ENCODE measurements at places on chromosomes 6 and 20.

- peak; percentile 64 for DNase-seq
Measured at GRCh38 chr20:49534255-49534712, 33.7 kb downstream of the PTGIS start.

DNA sequence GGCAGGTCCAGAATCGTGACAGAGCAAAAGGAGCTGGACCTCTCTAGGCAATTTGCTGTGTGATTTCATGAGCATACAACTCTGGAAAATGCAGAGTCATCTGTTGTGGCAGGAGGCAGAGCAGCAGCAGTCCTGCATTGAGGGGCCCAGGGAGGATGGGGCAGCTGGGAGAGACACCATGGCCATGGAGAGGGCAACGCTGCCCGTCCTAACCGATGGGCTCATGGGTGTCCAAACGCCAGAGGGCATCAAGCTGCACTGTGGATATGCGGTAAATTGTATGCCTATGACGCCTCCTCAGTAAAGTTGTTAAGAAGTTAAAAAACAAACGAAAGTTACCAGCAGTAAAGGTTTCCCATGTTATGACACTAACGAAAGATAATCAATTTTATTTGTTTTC, 42.2 kb upstream of the DACT2 start:
- no peak for DNase-seq

GRCh38 chr20:1308067-1308701, 20.8 kb downstream of the SDCBP2 start:
- DNase-seq: no peak

DNA sequence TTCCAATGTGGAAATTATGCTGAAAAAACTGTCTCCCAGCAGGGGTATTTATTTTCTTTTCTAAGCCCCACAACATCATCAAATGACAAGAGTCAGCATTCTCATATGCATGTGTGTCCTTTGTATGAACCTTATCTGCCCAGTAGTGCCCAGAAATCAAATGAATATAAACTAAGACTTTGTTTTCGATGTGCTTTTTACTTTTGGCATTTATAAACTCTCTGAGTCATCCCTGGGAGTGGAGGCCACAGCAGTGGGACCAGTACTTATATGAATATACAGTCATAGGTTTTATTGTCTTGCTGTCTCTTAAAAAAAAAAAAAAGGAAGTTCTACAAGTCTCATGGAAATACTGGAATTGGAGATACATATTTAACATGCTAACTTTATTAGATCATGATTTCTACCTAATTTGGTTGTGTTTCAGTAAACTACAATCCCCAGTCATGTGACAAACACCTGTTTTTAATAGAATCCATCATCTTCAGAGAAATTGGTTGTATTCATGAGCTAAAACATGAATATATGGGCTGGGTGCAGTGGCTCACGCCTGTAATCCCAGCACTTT, 99.2 kb upstream of the TMEM181 start:
- DNase-seq: no peak

- no peak for DNase-seq
Measured at GRCh38 chr20:4720977-4721349, 746 bp upstream of the PRND start.

DNA sequence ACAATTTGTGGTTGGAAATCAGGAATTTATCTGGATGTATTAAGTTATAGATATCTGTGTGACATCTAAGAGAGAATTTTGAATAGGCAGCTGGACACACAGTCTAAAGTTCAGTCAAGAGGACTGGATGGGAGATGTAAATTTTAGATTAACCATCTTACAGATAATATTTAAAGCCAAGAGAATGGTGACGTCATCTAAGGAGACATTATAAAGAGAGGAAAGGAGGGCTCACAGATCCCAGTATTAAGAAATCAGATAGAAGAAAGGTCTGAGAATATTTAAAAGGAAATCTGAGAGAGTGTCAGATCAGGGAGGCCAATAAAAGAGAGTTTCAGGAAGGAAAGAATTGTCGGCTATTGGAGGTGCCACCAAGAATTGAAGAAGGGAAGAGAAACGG, 9.4 kb downstream of the COL19A1 start:
- DNase-seq: no peak

- no peak for DNase-seq
Measured at GRCh38 chr6:10522929-10523573, 1.9 kb downstream of the GCNT2 start.

DNA sequence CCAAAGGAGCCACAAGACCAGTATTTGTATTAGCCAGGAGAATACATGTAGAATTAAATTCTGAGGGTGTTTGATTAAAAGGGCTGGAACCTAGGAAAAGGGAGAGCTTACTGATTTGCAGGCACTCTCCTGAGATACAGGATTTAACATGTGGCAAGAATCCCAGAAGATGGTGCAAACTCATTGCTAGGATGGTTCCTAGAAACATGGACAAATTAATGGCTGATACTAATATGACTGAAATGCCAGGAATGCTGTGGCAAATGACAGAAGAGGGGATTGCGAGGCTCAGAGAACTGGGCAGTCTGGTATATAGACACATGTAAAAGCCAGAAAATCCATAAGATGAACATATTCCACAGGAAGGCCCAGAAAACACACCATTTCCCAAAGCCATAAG, 118.1 kb downstream of the RWDD2A start:
- DNase-seq: no peak

- DNase-seq: peak; percentile 82
Measured at GRCh38 chr20:31717478-31718201, 5.0 kb downstream of the BCL2L1 start.

DNA sequence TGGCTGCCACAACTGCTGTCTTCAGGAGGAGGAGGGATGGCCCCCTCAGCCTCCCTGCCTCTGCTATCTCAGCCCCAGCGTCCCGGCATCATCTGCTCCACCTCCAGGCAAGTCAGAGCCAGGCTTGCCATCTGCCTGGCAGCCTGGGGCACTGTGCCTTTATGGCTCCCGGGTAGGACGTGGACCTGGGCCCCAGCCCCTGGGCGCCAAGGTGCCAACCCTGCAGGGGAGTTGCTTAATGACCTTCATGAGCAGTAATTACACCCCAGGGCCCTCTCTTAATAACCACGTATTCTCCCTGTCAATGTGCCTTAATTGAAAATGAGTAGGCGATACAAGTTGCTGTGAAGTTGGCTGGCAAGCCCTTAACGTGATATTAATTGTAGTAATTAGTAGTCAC, 122.1 kb upstream of the MLN start:
- DNase-seq: no peak

DNA sequence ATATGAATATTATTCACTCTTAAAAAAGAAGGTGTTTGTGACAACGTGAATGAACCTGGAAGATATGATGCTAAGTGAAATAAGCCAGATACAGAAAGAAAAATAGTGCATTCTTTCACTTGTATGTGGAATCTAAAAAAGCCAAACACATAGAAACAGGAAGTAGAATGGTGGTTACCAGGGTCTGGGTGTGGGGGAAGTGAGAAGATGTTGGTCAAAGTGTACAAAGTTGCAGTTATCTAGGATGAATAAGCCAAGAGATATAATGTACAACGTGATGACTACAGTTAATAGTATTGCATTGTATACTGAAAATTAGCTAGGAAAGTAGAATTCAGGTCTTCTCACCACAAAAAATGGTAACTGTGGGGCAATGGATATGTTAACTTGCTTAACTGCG, 151.1 kb upstream of the HCRTR2 start:
- no peak for DNase-seq

DNA sequence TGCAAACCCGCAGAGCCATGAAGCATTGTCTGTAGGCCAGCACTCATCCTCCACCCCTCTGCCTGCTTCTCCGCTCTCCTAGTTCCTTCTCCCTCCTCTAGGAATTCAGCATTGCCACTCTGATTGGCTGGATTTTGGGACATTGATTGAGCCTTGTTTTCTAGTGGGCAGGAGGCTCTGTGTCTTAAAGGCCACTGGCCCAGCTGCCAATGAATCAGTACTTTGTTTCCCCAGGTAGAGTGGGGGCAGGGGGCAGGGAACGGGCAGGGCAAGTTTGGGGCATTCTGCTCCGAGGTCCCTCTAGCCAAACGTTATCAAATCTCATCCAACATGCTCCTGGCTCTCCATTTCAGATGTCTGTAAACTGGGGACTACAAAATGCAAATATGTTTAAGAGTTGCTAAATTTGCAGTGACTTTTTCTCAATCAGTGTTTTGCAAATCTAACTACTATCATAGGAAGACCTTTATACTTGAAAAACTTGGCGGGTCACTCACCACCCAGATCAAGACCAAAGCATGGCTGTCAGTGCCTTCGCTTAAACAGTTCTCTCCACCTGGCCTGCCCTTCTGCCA, 10.4 kb upstream of the BPI start:
- DNase-seq: no peak

DNA sequence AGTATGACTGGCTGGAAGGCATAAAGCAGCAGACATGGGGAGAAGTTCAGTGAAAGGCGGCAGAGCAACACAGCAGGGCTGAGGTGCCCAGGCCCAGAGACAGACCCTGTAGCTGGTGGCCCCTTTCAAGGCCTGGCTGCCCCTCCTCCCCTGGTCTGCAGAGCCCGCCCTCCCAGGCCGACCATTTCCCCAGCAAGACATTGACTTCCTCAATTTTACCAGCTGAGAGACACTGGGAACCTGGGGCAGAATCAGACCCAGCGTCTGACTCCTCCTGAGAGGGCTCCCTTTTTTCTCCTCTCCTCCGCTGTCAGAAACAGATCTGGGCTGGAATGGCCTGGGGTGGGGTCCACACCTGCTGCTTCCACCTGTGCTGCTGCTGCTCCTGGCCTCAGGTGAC, at the start of gene TREML4:
Gene TREML4 (plus strand): TSS at position 254 of the 400 bp plus-strand sequence. CDS start 79 bp downstream, at position 333.
- DNase-seq: no peak

DNA sequence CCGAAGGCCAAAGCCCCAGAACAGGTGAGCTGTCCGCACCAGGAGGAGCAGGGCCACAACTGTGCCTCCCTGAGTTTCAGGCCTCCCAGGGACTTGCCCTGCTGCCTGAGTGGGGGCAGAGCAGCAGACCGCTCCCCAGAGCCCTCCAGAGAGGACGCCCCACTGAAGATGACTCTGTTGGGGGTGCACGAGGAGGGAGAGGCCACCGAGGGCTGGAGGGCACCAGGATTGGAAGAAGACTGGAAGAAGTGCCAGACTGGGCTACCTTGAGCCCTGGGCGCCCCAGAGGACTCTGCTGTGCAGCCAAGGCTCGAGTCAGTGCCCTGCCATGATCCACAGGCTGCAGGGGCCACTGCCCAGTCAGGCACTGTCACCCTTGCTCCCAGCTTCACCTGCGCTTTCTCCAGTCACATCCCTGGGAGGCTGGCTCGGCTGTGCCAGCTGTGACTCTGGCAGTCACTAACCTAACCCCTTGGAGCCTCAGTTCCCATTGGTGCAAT, 11.3 kb downstream of the CST7 start:
- no peak for DNase-seq

DNA sequence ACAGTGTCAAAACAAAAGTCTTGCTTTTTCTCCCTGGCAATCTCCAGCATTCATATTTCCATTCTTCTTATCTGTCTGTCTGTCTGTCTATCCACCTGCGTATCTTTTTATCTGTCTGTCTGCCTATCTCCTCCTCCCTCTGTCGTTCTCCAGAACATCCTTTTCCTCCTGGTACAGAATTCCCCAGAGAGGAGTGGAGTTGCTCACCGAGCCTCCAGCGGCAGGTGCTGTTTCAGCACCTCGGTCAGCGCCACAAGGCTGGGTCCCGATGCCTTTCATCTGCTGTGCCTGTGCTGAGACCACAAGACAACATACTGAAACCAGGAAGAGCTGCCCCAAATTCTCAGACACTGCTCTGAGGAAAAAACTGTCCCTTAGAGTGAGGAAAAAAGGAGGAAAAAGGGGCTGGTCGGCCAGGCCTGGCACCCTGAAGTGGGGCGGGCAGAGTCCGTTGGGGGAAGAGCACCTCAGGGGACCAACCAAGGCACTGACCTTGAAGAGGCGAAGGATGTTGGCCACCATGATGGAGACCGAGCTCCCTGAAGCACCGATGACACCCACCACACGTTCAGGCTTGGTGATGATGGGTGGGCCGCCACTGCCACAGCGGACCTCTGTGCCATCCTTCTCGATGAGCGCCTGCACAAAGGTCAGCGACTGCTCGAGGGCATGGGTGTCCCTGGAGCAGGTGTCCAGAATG, 13.3 kb downstream of the GRM4 start:
- DNase-seq: peak; percentile 14

- DNase-seq: no peak
Measured at GRCh38 chr20:23009636-23010035, 25.5 kb upstream of the SSTR4 start.

GRCh38 chr6:109523478-109523877, 40.5 kb upstream of the ZBTB24 start:
- no peak for DNase-seq

DNA sequence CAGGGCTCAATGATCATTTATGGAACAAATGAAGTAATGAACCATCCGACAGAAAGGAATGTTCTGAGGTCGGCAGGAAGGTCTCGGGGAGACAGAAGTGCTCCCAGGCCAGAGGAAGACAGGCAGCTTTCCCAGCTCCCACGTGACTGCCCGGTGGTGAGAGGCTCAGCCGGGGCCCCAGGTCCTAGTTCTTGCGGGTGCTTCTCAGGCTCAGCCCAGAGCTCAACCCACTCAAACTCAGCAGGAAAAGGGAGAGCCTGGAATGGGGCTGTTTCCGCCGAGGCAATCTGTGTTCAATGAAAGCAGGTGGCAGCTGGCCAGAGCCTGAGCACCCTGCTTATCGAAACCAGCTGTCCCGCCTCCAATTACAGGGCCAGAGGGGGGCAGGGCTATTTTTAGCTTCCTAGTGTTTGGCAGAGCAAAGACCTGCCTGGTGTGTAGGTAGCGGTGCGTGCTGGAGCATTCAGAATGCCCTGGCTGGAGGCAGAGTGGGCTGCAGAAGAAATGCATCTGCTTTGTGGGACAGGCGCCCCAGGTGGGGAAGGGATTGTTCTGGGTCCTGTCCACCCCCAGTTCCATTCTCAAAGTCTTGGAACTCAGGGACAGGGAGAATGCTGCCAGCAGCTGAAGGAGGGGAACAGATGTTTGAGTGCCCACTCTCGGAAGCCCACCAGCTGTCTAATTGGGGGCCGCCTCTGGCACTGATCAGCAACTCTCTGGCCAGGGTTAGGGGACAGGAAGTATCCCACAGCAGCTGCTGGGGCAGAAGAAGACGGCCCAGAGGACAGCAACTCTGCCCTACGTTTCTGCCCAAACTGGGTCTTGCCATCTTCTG, 145.1 kb downstream of the PREX1 start:
- no peak for DNase-seq

- no peak for DNase-seq
Measured at GRCh38 chr6:46556053-46556452, 64.8 kb upstream of the RCAN2 start.

- DNase-seq: no peak
Measured at GRCh38 chr20:62533591-62534495, 58.0 kb upstream of the GATA5 start.
